ENCODE measurements at places on chromosomes 5 and 9.
A peak's percentile ranks its signal among the peaks of the same experiment; 100 is the strongest.

DNA sequence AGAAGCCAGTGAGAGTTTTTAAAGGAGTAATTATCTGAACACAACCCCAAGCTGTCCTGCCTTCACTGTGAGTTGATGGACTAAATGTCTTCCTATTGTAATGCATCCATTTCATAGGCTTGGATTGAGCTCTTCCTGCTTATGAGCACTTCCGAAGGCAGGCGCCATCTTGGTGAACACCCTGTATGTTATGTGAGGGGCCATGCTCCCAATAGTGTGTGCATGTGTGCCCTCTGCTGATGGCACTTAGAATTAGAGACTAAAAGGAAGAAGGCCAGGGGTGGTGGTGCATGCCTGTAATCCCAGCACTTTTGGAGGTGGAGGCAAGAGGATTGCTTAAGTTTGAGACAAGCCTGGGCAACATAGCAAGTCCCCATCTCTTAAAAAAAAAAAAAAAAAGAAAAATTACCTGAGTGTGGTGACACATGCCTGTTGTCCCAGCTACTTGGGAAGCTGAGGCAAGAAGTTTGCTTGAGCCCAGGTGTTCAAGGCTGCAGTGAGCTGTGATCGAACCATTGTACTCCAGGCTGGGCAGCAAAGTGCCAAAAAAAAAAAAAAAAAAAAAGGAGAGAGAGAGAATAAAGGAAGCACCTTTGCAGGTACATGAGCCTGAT, 65.0 kb downstream of the C9orf152 start:
- H3K27ac ChIP-seq = no peak overlapping the region
- peaks cover 30% of the 10 kb centered on the region for H3K4me1 ChIP-seq
- H3K4me3 ChIP-seq = no peak overlapping the region
- no peaks in the 10 kb centered on the region for H3K27me3 ChIP-seq
- DNase-seq = no peak

GRCh38 chr5:159601216-159601615, 270.9 kb upstream of the IL12B start:
- no peak overlapping the region for H3K4me3 ChIP-seq
- no peaks in the 10 kb centered on the region for H3K4me1 ChIP-seq
- H3K27me3 ChIP-seq = no peaks in the 10 kb centered on the region
- no peaks in the 10 kb centered on the region for H3K36me3 ChIP-seq
- no peak overlapping the region for H3K27ac ChIP-seq
- no peak for DNase-seq

DNA sequence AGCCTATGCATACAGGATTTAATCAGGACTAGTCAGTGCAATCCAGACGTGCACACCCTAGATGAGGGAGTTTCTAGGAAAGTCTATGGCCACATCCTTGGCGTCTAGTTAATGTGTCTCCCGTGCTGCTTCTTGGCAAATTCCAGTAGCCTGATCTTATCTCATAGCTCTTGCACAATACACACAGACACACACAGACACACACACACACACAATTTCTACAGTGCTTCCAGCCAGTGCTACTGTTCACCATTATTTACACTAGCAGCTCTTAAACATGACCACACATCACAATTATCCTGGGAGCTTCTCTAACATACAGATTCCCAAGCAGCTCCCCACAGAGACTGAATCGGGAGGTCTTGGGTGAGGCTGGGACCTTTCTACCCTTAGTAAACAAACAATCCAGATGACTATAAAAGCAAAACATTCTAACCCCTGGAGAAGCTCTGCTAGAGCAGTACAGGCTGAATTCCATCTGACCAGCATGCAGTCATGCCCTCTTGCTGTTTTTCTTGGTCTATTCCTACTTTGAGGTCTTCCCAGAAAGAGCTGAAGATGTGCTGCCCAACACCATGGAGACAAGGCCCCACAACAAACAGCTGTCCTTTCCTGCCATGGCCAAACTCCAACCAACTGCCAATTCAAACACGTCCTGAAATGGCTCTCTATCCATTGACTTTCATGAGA, 236.6 kb downstream of the DEPDC1B start:
- H3K27ac ChIP-seq = no peak overlapping the region
- H3K36me3 ChIP-seq = no peaks in the 10 kb centered on the region
- no peaks in the 10 kb centered on the region for H3K4me1 ChIP-seq

GRCh38 chr5:181124526-181124925, 6.4 kb downstream of the OR2V1 start:
- no peaks in the 10 kb centered on the region for H3K36me3 ChIP-seq
- no peaks in the 10 kb centered on the region for H3K4me1 ChIP-seq
- no peaks in the 10 kb centered on the region for H3K27me3 ChIP-seq
- no peak overlapping the region for H3K27ac ChIP-seq
- peak; percentile 74 for DNase-seq

DNA sequence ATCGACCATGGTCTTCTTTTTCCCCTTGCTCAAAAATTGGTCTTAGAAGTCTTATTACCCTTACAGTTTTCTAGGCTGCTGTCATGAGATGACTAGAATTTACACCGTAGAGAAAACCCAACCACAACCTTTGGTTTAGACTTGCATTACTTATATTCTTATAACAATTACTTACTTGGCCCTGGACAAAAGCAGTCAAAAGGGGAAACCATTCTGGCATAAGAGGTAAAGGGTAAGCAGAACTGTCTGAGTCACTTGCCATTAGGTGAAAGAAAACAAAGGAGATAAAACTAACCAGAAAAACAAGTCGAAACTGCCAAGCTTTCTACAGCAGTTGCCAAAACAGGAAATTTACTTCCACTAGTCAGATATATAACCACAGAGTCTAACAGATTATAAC, 17.9 kb downstream of the TMEM245 start:
- DNase-seq = no peak
- no peak overlapping the region for H3K4me3 ChIP-seq
- peaks cover 66% of the 10 kb centered on the region for H3K4me1 ChIP-seq
- no peaks in the 10 kb centered on the region for H3K27me3 ChIP-seq
- H3K27ac ChIP-seq = peak overlapping the region; percentile 13

Data from vagina (tissue), 2 donors.